ENCODE measurements at places on chromosomes 16 and 17.
A peak's percentile ranks its signal among the peaks of the same experiment; 100 is the strongest.

DNA sequence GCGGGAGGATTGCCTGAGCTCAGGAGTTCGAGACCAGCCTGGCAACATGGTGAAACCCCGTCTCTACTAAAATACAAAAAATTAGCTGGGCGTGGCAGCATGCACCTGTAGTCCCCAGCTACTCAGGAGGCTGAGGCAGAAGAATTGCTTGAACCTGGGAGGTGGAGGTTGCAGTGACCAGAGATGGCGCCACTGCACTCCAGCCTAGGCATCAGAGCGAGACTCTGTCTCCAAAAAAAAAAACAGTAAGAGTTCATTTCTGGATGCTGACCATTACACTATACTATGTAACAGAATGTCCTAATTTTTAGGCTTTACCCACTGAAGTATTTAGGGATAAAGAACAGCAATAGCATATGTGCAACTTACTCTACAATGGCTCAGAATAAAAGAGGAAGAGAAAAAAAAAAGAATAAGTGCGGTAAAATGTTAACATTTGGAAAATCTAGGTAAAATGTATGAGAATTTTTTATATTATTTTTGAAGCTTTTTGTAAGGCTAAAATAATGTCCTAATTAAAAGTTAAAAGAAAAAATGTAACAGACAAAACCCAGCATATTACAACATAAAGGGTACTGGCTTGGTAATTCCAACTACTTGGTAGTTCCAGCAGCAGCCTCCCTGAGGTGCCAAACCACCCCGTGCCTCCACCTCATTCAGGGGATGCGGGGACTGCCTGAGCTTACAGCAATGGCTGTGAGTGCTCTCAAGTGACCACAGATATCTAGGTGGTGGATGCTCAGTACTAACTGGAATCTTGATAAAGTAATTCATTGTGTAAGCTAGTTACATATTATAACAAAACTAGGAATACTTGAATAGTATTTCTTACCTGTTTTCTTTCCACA lies 10.9 kb downstream of the COPS3 start:
- no peak for DNase-seq

DNA sequence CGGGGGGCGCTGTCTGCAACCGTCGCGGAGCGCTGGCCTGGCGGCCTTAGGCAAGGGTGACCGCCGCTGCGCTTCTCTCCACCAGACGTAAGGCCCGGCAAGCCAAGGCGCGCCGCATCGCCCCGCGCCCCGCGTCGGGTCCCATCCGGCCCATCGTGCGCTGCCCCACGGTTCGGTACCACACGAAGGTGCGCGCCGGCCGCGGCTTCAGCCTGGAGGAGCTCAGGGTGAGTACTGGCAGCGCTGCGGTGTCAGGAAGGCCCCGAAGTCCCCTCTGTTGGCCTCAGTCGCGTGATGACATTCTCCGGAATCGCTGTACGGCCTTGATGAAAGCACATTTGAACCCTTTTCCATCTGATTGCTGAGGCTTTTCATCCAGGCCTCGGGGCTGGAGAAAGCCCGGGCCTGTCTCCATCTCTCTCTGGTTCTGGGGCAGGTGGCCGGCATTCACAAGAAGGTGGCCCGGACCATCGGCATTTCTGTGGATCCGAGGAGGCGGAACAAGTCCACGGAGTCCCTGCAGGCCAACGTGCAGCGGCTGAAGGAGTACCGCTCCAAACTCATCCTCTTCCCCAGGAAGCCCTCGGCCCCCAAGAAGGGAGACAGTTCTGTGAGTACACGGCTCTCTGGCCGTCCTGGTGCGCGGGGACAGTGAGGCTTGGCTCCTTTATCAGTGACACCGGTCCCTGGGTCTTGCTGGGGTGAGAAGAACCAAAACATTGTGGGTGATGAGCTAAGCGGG lies 831 bp downstream of the RPL13 start:
- DNase-seq = no peak

DNA sequence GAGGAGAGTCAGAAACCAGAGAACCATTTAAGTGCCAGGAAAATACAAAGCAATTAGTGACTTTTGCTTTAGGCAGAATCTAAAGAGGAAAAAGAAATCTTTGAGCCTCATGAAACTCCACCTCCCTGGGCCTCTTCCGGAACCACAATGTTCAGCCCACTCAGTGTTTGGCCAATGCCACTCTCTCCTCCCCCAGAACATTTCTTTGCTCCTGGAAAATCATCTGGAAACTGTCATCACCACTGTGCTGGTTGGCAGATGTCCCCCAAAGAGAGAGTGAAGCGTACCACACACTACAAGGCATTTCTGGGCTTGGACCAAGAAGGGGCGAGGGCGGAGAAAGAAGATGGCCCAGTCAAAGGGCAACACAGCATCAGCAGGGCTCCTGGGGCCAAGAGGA lies 7.1 kb upstream of the SOX9 start:
- no peak for DNase-seq

DNA sequence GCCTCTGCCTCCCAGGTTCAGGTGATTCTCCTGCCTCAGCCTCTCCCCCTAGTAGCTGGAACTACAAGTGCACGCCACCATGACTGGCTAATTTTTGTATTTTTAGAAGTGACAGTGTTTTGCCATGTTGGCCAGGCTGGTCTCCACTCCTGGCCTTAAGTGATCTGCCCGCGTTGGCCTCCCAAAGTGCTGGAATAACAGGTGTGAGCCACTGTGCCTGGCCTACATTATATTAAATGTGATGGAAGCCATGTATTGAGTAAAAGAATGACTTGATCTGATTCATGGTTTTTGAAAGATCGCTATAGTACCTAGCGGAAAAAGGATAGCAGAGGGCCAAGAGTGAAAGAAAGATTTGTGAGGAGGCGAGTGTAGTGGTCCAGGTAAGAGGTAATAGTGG lies 2.7 kb upstream of the PPM1D start:
- no peak for DNase-seq

GRCh38 chr16:71255721-71256120 lies 25.2 kb upstream of the HYDIN start:
- no peak for DNase-seq

- DNase-seq = no peak
These were observed 93.3 kb downstream of the ASIC2 start for GRCh38 chr17:33199571-33200510.

GRCh38 chr16:48824271-48824670 lies 214.3 kb upstream of the N4BP1 start:
- DNase-seq = no peak

- no peak for DNase-seq
These were observed 64.5 kb upstream of the TANC2 start for GRCh38 chr17:62901544-62901943.

- peak; percentile 16 for DNase-seq
These were observed 84.9 kb upstream of the CDC42EP4 start for GRCh38 chr17:73396431-73397277.

Data from NCI-H2107 (cell line).